ENCODE measurements at places on chromosomes 5 and 9.

- no peak for DNase-seq
These were observed 71.9 kb downstream of the MFAP3 start for GRCh38 chr5:154110716-154111115.

GRCh38 chr5:10631316-10631996, 67.6 kb downstream of the ANKRD33B start:
- no peak for DNase-seq

GRCh38 chr9:5917888-5918287, 27.2 kb downstream of the MLANA start:
- DNase-seq = no peak

GRCh38 chr9:114207034-114207810, 51.9 kb downstream of the COL27A1 start:
- no peak for DNase-seq

- no peak for DNase-seq
These were observed 118.4 kb downstream of the MARCHF3 start for GRCh38 chr5:126911986-126912385.
